ENCODE measurements at places on chromosomes 4 and X. TPM values are rescaled to one million over a fixed set of nuclear protein-coding genes. Genes with fewer than 3 reads are reported as not detected.
A peak's percentile ranks its signal among the peaks of the same experiment; 100 is the strongest.

GRCh38 chrX:143581240-143581639, 54.7 kb downstream of the SLITRK4 start:
- no peak for DNase-seq

DNA sequence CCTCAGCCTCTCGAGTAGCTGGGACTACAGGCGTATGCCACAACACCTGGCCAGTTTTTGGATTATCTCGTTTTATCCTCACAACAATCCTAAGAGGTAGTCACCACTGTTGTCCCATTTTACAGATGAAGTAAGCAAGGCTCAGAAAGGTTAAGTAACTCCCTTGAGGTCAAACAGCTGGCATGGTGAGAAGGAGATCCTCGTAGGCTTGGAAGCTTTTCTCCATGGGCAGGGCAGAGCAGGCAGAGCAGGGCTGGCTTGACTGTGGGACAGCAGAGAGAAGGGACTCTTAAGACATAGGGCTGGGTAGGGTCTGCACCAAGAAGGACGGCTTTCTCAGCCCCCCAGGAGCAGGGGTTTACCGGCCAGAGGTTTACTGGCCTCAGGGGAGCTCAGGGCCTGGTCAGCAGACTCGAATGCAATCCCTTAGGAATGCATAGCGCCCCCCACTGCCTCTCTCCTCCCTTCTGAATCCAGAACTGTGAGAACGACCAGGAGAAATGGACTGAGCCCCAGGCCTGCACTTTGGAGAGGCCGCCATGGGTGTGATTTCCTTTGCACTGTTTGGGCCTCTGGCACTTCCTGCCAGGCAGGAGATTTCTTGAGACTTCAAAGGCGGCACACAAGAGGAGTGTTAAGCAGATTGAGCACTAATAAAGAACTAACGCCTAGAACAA, 14.0 kb upstream of the CDKN2AIP start:
- peak; percentile 37 for DNase-seq

- DNase-seq = no peak
Observed at GRCh38 chrX:989959-990510, 222.4 kb downstream of the CRLF2 start.

- DNase-seq = no peak
Observed at GRCh38 chrX:8845469-8845868, 44.3 kb upstream of the FAM9A start.

DNA sequence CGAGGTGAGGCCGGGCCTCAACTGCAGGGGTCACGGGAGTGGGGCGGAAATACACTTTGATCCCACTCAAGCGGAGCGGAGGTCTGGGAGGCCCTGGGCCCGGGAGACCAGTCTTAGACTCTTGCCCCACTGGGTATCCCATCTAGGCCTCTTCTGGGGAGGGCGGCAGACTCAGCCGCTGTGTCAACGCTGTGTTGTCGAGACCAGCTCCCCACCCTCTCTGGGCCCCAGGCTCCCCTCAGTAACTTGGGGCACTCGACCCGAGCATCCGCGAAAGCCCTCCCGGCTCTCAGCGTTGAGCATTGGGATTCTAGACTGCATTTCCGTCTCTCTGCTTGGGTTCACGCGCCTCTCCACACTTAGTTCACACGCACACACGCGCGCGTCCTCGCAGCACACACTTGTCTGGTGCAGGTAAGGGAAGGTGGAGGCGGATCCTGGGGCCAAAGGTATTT, 1.7 kb downstream of the NKX3-2 start:
- no peak for DNase-seq

GRCh38 chrX:72230290-72230689, 8.5 kb downstream of the ERCC6L start:
- DNase-seq = no peak

- no peak for DNase-seq
Observed at GRCh38 chr4:144903953-144904711, 193.9 kb downstream of the ANAPC10 start.

DNA sequence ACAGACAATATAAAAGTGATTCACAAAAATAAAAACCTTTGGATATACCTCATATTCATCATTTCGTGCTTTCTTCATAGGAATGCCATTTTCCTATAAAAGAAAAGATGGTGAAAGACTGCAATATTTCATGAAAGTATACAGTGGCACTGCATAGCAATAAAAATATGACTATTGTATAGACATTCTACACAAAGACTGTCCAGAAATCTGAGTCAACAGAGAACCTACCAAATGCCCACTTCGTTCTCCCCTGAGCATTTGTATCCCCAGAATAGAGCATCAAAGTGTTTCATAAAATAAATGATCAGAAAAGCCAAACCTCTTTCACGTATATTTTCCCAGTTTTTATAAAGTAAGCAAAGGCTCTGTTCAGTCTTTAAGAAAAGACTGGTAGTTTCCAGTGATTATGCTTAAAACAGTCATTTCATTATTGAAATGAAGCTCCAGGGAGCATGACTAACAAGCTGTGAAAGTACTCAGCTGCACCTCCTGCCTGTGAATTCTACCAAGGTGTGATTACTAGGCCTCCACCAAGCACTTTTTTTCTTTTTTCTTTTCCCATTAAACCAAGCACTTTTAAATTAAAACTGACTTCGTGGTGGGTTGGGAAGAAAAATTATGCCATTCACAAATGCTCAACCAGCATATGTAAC, 20.2 kb downstream of the PPA2 start:
- DNase-seq = no peak

GRCh38 chr4:69811166-69811565, 48.8 kb downstream of the SULT1E1 start:
- no peak for DNase-seq

DNA sequence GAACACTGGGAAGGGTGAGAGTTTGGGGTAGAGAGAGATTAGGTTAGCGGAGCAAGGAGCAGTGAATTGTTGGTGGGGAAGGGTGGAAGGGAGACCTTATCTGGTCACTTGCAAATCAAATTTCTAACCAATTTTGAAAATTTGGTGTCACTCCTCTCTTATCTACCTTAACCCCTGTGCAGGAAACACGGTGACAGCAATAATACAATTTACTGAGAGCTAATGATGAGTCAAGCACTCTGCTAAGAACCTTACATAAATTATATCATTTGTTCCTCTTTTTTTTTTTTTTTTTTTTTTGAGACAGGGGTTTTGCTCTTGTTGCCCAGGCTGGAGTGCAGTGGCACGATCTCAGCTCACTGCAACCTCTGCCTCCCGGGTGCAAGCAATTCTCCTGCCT, 116.4 kb downstream of the C4orf51 start:
- no peak for DNase-seq

DNA sequence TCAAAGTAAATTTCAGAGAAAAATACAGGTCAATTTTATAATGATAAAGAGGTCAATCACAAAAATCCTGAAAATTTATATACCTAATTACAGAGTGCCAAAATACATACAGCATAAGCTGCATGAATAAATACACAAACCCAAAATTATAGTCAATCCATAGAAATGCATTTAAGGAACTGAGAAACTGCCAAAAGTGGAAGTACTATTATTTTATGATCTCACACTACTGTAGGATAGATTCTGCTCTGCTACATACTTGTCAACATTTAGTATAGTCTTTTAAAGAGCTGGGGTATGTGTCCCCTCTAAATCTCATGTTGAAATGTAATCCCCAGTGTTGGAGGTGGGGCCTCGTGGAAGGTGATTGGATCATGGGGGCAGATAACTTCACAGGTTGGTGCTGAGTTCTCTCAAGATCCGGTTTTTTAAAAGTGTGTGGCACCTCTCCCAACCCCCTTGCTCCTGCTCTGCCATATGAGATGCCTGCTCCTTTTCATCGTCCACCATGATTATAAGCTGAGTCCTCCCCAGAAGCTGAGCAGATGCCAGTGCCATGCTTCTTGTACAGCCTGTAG, 31.8 kb downstream of the CHIC2 start:
- no peak for DNase-seq

GRCh38 chr4:8698341-8699062, 105.9 kb downstream of the CPZ start:
- no peak for DNase-seq

- DNase-seq = no peak
Observed at GRCh38 chr4:153018684-153019083, 82.6 kb downstream of the FHDC1 start.

DNA sequence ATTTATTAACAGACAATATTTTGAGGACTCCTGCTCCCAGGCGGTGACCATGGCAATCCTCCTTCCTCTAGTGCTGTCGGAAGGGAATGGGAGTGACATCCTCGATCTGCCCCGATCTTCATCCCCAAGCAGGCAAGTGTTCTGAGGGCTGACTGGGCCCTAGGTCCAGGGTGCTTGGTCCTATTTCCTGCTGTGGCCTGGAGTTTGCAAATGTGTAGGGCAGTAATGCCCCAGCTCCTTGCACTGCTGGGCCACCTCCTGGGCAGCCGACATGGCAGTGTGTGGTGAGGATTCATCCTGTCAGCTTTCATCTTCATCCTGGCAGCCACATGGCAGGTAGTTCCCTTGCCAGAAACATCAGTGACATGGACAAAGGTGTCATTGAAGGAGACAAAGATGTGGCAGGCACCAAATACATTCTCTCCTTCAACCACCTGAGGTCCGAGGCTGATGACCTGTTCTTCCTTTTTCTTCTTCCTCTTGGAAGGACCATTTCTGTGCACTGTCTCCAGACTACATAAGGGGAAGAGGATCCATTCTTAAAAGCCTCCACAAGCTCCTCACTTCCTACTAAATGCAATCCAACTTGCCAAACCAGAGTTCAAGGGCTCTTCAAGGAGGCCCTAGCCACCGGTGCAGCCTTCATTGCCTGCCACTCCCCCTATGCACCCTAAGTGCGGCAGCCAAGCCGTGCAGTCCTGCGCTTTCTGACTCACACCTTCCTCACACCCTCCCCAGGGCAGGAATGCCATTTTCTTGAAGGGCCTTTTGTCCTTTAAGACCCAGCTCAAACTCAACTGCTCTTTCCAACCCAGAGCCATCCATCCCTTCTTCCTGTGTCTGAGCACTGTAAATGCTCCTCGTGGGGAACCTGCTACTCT, 65.7 kb downstream of the TMEM154 start:
- DNase-seq = no peak

The DUSP9 gene
- not detected for total RNA-seq

The TRAM1L1 gene
- 0.88 TPM for total RNA-seq

The HPSE gene
- 7.0 TPM for total RNA-seq

The NAT8L gene
- total RNA-seq = 0.12 TPM

The WDR17 gene
- 0.42 TPM for total RNA-seq

The ZNF674 gene
- total RNA-seq = 6.7 TPM

The FGFBP1 gene
- total RNA-seq = not detected

The GLOD5 gene
- total RNA-seq = not detected

The EDA2R gene
- total RNA-seq = 1.9 TPM

The TMEM271 gene
- total RNA-seq = not detected

The BGN gene
- total RNA-seq = 479 TPM

The ALPK1 gene
- 5.5 TPM for total RNA-seq

Measured in endothelial cell of umbilical vein (primary cell).